Stimulated activated CD4-positive, alpha-beta T cell treated with anti-CD3 and anti-CD28 coated beads, Interleukin-4, amount 100 ng/mL, for 1 hour (primary cell): ENCODE measurements at places on chromosomes 2 and 18.

DNA sequence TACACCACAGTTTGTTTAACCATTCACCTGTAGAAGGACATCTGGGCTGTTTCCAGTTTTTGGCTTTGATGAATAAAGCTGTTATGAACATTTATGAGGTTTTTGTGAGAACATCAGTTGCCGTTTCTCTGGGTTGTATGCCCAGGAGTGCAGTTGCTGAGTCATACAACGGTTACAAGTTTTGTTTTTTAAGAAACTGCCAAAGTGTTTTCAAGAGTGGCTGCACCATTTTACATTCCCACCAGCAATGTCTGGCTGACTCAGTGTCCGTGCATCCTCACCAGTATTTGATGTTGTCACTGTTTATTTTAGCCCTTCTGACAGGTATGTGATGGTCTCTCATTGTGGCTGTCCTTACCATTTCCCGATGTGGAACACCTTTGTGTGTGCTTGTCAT lies 48.0 kb upstream of the GPR17 start:
- DNase-seq: no peak

- no peak for DNase-seq
Measured at GRCh38 chr2:72263043-72263775, 115.5 kb upstream of the CYP26B1 start.

DNA sequence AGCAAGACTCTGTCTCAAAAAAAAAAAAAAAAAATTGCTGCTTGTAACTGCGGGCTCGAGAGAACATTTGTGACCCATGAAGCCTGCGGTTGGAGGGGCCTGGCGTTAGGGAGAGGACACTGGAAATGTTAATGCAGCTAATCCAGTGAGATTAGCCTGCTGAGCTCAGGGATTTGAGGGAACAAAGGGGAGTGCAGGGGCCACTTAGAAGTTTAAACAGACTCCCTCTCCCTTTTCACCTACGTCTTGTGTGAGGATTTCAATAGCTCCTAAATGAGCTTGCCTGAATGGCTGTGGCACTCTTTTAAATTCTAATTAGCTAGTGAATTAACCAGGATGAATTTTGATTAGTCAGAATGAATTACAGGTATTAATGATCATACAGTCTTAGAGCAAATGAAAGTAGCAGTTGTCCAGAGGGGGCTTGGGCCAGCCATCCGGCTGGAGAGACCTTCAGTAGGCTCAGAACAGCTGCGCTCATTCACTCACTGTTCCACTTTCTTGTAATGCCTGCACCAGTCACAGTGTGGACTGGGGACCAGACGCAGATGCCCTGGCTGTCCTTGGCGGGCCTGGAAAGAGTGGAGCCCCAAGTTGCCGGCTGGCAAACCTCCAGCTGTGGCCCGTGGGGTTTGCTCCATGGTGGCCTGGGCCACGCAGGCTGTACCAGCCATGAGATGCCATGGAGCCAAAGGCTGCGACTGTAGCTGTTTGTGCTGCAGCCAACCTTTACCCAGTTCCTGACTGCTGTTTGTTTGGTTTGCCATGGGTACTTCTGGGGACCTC lies 20.8 kb downstream of the LDLRAD4 start:
- no peak for DNase-seq

- no peak for DNase-seq
Measured at GRCh38 chr2:38293152-38293865, 83.8 kb downstream of the ATL2 start.

- no peak for DNase-seq
Measured at GRCh38 chr18:77020561-77020960, 112.0 kb downstream of the MBP start.

DNA sequence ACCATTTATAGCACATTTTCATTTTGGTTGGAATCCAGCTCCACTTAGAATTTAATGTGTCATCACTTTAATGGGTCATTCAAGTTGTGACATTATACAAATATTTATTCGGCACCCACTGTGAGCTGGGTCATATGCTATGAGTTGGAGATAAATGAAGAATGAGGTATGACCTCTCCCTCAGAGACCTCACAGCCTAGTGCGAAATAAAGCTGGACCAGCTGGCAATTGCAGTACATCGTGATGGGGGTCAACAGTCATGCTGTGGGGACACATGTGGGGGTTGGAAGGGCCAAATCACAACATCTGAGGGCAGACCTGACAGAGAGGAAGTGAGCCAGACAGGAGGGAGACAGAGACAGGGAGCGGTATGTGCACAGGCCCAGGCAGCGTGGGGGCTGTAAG lies 175.4 kb downstream of the MAIP1 start:
- DNase-seq: no peak

DNA sequence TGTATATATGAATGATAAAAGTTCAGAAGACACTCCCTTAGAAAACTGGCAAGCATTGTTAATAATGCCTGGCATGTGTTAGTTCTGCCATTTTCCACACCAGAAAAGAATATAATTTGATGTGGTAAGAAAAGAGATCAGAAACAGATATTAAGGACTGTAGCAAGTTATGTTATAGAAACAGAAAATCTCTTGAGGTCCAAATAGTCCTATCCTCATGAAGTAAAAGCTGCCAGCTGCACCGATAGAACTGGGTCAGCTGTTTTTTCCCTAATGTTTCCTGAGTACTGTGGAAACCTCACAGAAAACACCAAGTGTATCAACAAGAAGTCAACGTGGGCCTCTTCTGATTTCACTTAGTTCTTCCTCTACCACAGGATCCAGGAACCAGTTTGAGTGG lies 56.9 kb upstream of the SDC1 start:
- no peak for DNase-seq

GRCh38 chr18:22452226-22452668 lies 34.5 kb upstream of the CTAGE1 start:
- no peak for DNase-seq

DNA sequence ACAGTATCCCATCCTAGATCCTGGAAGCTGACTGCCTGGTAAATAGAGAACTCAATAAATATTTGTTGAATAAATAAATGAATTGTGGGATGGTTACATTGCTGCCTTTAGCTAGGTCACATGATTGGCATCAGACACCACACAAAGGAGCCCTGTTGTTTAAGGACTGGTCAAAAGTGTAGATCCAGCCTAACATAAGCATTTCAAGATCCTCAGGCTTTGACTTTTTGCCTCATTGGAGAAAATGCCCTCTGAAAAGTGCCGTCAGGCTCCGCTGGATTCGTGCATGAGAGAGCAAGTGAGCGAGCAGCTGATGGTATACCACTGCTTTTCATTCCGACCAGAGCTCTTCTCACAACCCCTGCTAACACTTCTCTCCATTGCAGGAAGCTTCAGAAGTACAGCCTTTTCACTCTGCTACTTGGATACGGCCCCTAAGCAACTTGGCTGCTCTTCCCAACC lies 1.3 kb upstream of the ZNF24 start:
- no peak for DNase-seq
